Effector memory CD4-positive, alpha-beta T cell (primary cell): ENCODE measurements at places on chromosomes 4 and X.

DNA sequence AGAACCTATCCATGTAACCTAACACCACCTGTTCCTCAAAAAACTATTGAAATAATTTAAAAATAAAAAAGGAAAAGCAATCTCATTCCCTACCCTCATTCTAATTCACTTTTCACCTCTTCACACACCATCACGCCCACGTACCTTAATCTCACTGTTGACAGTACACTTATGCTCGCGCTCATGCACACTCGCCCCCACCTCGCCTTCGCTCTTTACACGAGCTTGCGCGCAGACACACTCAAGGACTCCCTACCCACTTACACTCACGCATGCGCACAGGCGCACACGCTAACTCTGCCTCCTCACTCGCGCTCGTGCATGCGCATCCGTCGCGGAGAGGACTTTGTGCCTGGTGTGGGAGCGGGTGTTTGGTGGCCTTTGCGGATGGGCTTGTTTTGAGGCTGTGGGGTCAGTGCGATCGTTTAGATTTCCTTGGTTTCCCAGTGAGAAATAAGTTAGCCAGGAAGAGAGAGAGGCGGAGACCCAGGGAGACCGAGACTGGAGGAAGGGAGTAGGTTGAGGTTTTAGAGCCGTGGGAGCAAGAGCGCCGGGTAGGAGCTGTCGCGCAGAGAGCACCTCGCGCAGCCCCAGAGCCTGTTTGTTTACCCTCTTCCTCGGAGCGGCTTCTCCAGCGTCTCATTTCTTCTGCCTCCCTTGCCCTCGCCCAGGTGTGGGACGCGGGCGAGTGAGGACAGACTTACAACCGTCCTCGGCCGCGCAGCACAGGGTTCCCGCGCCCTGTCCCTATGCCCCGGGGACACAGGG, 8.1 kb upstream of the GSX2 start:
- H3K4me1 ChIP-seq: peaks cover 10% of the 10 kb centered on the region
- peak overlapping the region; percentile 50 for H3K4me3 ChIP-seq
- H3K27ac ChIP-seq: no peak overlapping the region
- H3K36me3 ChIP-seq: no peaks in the 10 kb centered on the region

DNA sequence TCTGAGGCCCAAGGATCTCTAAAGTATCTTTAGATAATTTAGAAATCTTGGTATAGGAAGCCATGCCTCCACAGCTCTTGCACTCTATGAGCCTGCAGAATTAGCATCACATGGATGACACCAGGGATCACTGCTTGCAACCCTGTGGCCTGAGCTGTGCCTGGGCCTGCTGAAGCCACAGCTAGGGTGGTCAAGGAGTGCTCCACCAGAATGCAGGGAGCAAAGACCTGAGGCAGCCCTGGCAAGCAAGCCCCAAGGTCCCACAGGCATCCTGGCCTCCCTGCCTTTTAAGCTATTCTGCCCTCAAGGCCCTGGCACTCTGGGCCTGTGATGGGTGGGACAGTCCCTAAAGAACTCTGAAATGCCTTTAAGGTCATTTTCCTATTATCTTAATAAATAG, 105.2 kb upstream of the NALF2 start:
- H3K4me1 ChIP-seq: no peaks in the 10 kb centered on the region
- DNase-seq: no peak
- no peak overlapping the region for H3K4me3 ChIP-seq
- H3K27ac ChIP-seq: no peak overlapping the region
- H3K27me3 ChIP-seq: no peaks in the 10 kb centered on the region

DNA sequence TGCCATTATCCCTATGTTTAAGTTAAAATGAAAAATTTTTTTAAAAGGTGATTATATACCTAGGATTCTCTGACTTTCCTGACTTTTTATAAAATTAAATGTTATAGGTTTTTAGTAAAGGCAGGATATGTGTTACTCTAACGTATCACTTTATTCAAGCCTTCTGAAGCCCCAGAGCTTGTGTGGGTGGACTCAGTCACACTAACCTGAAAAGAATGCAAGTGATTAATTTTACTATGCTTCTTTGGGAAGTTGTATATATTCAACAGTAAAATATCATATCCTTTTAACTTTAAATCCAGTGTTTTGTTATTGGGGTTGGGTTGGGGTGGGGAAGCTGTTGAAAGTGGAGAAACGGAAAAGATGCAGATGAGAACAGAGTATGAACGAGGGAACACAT, 22.8 kb downstream of the PDLIM3 start:
- DNase-seq: no peak
- H3K27ac ChIP-seq: no peak overlapping the region
- H3K27me3 ChIP-seq: peaks cover 15% of the 10 kb centered on the region
- peaks cover 12% of the 10 kb centered on the region for H3K4me1 ChIP-seq

GRCh38 chrX:19743386-19743785, 144.0 kb downstream of the SH3KBP1 start:
- no peaks in the 10 kb centered on the region for H3K36me3 ChIP-seq
- no peak for DNase-seq
- no peaks in the 10 kb centered on the region for H3K27me3 ChIP-seq
- H3K4me1 ChIP-seq: peaks cover 51% of the 10 kb centered on the region
- H3K4me3 ChIP-seq: no peak overlapping the region
- peak overlapping the region; percentile 60 for H3K27ac ChIP-seq

GRCh38 chr4:143399113-143399949, 62.7 kb downstream of the GAB1 start:
- H3K4me1 ChIP-seq: no peaks in the 10 kb centered on the region
- H3K4me3 ChIP-seq: no peak overlapping the region
- DNase-seq: no peak
- H3K36me3 ChIP-seq: no peaks in the 10 kb centered on the region
- H3K27me3 ChIP-seq: no peaks in the 10 kb centered on the region
- no peak overlapping the region for H3K27ac ChIP-seq

GRCh38 chr4:156969911-156970310, 1.7 kb downstream of the PDGFC start:
- peaks cover 3% of the 10 kb centered on the region for H3K4me1 ChIP-seq
- no peak for DNase-seq
- no peaks in the 10 kb centered on the region for H3K36me3 ChIP-seq
- no peak overlapping the region for H3K4me3 ChIP-seq
- H3K27ac ChIP-seq: no peak overlapping the region

DNA sequence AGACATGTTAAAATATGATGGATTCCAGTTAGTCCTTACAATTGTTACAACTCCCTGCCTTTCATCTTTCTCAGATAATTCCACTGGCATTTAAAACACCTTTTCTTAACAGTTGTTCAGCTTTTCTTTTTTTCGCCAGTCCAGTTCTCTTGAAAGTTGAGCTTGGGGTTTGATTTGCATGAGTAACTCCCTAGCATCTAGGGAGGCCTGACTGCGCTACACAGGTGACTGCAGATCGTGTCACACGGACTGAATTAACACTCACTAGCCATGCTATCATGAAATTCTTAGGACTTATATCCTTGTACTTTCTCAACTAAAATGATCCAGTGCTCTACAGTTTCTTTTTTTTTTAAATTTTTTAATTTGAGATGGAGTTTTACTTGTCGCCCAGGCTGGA, 69.8 kb downstream of the ARHGAP24 start:
- no peak overlapping the region for H3K27ac ChIP-seq
- H3K4me3 ChIP-seq: no peak overlapping the region
- no peak for DNase-seq
- no peaks in the 10 kb centered on the region for H3K4me1 ChIP-seq
- no peaks in the 10 kb centered on the region for H3K27me3 ChIP-seq

DNA sequence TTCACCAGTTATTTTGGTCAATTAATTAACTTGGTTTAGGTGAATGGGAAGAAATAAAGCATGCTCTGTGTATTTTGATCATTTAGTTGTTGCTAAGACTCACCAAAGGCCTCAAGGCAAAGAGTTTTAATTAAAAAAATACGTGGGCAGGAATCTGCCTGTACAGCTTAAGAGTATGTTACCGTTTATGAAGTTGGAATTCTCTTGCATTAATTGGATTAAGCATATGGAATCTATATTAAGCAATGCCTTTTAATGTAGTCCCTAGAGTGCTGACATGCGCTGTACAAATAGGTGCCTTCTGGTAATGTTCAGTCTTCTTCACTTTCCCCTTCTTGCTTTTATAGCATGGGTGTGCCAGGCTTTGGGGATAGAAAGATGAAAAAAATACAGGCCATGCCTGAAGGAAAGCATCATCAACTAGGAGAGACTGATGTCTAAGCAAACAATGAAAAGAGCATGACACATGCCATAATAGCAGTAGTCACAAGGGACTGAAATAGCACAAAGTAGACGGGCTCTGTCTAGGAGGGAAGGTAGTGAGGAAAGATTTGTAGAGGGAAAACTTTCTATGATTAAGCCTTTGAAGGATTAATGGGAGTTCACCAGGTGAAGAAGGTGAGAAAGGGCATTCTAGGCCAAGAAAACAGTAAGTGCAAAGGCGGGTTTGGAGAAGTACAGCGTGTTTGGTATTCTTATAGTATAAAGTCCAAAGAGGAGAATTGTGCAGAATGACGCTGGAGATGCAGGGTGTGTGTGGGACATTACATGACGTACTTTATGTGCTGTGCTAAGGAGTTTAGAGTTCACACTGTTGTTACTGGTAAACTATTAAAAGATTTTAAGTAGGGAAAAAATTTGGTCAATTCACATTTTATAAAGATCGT, 226.1 kb upstream of the ANXA3 start:
- H3K27me3 ChIP-seq: no peaks in the 10 kb centered on the region
- DNase-seq: no peak
- H3K4me1 ChIP-seq: no peaks in the 10 kb centered on the region
- no peak overlapping the region for H3K27ac ChIP-seq
- no peak overlapping the region for H3K4me3 ChIP-seq
- no peaks in the 10 kb centered on the region for H3K36me3 ChIP-seq

- no peaks in the 10 kb centered on the region for H3K4me1 ChIP-seq
- H3K36me3 ChIP-seq: no peaks in the 10 kb centered on the region
- no peaks in the 10 kb centered on the region for H3K27me3 ChIP-seq
- no peak overlapping the region for H3K27ac ChIP-seq
These were observed 795.0 kb downstream of the CENPC start for GRCh38 chr4:66750273-66750672.

DNA sequence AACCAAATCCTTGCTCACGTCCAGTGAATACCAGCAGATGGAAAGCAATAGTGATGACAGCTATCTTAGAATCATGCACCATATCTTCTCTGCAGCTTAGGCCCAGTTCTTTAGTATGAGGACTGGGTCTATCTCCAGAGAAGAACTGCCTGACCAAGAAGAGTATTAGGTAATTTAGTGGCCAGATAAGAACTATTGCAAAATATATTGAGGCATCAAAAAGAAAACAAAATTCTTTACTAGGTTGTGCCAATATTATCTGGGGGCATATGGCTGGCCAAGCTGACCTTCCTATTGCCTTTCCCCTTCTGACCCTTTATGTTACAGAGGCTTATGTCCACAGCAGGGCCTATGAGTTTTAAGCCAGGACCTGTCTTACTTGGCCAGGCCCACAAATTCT, 91.2 kb downstream of the RLIM start:
- H3K4me3 ChIP-seq: no peak overlapping the region
- H3K4me1 ChIP-seq: no peaks in the 10 kb centered on the region
- H3K27ac ChIP-seq: no peak overlapping the region
- no peak for DNase-seq
- no peaks in the 10 kb centered on the region for H3K27me3 ChIP-seq

GRCh38 chr4:6909970-6910339, 329 bp downstream of the TBC1D14 start:
- peak; percentile 22 for DNase-seq
- peak overlapping the region; percentile 99 for H3K27ac ChIP-seq
- no peaks in the 10 kb centered on the region for H3K27me3 ChIP-seq
- H3K4me3 ChIP-seq: peak overlapping the region; percentile 73
- peaks cover 32% of the 10 kb centered on the region for H3K4me1 ChIP-seq

DNA sequence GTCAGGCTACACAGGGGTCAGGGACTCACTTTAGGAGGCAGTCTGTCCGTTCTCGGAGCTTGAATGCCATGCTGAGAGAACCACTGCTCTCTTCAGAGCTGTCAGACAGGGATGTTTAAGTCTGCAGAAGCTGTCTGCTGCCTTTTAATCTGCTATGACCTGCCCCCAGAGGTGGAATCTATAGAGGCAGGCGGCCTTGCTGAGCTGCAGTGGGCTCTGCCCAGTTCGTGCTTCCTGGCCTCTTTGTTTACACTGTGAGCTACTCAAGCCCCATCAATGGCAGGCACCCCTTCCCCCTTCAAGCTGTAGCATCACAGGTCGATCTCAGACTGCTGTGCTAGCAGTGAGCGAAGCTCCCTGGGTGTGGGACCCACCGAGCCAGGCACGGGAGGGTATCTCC, 31.5 kb upstream of the UNC5C start:
- DNase-seq: no peak
- H3K27me3 ChIP-seq: no peaks in the 10 kb centered on the region
- H3K4me3 ChIP-seq: no peak overlapping the region
- no peak overlapping the region for H3K27ac ChIP-seq
- no peaks in the 10 kb centered on the region for H3K4me1 ChIP-seq

DNA sequence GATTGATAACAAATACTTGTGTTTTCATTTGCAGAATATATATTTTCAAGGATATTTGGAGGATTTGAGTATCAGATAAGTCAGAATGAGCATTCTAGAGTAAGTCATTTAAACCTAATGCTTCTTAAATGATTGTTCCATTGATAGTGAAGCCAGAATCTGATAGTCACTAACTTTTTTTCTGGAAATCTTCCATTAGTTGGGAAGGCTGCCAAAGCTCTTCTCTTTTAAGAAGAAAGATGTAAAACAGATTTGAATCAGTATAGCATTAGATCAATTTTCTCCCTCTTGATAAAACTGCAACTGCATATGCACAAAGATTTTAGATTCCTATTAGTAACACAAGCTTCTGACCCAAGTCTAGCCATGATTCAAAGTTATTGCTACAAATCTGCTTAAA, 256.7 kb downstream of the SPOCK3 start:
- DNase-seq: no peak
- no peak overlapping the region for H3K27ac ChIP-seq
- H3K27me3 ChIP-seq: no peaks in the 10 kb centered on the region
- no peaks in the 10 kb centered on the region for H3K36me3 ChIP-seq

DNA sequence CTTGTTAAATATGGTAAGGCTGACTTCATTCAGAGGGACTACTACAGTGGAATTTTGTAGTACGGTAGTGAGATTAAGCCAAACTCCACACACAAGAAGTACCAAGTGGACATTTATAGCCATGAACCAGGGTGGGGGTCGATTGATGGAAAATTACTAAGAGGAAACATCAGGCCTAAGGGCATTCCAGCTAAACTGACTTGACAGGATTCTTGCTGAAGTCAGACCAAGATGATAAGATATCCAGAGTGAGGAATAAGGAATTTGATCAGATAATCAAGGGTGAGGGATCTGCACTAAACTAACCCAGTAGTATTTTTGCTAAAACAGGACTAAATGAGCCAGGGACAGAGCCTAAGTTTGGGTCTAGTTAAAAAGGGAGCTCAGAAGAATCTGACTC, 597.5 kb downstream of the RPA4 start:
- H3K27ac ChIP-seq: no peak overlapping the region
- H3K36me3 ChIP-seq: no peaks in the 10 kb centered on the region
- no peak for DNase-seq
- no peaks in the 10 kb centered on the region for H3K27me3 ChIP-seq

DNA sequence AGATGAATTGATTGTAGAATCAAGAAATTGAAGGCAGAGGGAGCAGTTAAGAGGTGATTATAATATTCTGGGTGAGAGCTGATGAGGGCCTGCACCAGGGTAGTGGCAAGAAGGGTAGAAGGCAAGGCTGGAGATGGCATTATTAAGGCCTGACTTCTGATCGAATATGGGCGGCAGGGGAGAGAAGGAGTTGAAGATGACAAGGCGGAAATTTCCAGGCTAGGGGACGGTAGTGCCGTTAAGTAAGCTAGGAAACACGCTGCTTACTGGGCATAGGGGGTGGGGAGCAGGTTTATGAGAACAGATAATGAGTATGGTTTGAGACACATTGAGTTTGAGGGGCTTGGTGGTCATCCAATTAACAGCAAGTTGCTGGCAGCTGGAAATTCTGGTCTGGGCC, 19.5 kb downstream of the BCORL1 start:
- H3K4me1 ChIP-seq: no peaks in the 10 kb centered on the region
- peaks cover 5% of the 10 kb centered on the region for H3K36me3 ChIP-seq
- DNase-seq: no peak
- no peaks in the 10 kb centered on the region for H3K27me3 ChIP-seq
